Activated T-cell treated with anti-CD3 and anti-CD28 coated beads, Interleukin-2, amount 50 U/mL, for 24 hours (primary cell): ENCODE measurements at places on chromosomes 4 and X.

DNA sequence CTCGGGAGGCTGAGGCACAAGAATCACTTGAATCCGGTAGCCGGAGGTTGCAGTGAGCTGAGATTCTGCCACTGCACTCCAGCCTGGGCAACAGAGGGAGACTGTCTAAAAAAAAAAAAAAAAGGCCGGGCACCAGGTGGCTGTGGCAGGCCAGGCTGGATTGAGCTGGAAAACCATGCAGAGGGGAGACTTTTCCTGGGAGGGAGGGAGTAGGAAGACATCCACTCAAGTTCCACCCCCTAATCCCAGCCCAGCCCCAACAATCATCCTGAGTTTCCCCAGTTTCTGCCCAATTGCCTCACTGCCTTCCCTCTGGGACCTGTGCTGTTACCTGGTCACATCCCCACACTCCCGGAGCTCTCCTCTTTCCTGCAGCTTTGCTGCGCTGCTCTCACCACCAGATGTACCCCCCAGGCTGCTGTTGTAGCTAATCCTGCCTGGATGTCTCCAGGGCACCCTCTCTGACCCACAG, 9.0 kb upstream of the TSPYL2 start:
- DNase-seq = no peak

DNA sequence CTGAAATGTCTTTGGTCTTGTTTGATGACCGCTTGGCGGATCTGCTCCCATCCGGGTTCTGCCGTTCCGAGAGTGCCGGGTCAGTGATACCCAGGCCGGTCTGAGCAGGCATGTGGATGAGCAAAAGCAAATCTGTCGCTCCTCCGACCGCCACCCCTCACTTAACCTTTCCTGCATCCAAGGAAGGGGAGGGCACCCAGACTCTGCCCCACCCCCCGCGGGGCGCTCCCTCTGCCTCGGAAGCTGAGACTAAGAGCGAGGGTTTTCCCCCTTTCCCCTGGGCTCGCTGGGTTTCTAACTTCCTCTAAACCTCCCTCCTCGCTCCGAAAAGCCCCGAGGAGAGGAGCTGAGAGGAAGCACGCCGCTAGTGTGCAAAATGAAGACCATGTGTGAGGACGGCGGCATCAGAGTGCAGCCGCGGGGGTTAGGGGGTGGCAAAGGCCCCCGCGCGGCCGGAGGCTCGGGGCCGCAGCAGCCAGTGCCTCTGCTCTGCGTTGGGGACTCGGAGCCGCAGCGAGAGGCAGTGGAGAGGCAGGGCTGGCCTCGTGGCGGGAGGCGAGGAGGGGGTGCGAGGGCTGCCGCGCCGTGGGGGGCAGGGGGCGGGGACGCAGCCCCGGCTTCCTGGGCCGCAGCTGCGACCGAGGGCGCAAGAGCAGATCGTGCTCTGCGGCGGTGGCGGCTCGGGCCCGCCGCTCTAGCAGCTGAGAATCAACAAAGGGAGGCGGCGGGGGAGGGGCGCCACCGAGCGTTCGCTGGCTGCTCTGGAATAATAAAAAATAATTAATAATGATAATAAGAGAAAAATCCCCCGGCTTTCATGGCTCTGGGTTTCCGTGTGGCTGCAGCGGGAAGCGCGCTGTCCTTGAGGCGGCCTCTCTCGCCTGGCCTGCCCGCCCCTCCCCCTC, 55.8 kb upstream of the BCOR start:
- DNase-seq = peak; percentile 74

DNA sequence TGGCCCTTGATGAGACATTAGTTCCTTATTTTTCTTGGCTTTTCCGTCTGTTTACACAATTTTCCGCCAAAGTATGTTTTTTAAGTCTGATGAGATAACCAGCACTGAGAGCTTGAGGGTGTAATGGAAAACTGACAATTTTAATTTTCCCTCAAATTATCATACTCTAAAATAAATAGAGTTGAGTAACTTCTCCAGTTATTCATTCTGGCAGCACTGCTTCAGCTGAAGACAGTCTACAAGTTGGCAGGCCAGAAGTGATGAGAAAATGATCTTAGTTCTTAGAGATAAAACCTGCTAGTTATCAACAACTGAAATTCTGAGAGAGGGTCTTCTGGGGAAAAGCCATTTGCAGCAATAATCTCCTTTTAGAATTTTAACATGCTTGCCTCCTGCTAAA, 241.6 kb upstream of the TET2 start:
- DNase-seq = no peak

- DNase-seq = no peak
Observed at GRCh38 chr4:104758574-104758973, 263.9 kb upstream of the CXXC4 start.

DNA sequence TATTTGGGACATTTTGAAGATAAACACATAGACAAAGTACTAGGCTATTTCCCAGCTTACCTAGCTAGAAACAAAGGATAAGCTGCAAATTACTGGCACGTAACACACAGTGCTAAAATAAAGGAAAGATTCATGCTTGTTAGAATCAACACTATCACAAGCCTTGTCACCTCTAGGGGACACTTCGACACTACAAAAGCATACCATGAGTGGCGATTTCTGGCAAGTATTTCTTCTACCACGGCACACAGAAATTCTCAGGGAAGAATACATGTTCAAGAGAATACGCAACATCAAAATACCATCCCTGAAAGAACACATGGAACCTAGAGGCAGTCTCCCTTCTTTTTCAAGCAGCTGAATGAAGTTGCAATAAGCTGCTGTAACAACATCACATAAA, 5.1 kb downstream of the MECP2 start:
- DNase-seq = no peak

DNA sequence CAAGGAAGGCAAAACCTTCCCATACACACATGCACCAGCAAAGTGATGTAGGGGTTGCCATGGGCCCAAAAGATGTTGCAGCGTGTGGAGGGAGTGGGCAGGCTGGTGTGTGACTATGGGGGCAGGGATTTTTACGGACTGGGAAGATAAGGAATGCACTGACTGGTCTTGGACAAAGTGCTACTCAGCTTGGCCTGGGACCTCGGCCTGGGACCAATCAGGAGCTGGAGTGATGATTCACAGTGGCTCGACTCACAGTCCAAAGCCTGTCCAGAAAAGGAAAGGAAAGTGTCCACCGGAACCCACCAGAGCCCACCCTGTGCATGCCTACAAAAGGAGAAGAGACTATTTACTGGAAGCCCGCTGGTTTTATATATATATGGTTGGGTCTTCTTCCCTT, 567.0 kb upstream of the GNPDA2 start:
- no peak for DNase-seq

- DNase-seq = peak; percentile 62
Observed at GRCh38 chr4:55396308-55397125, 760 bp downstream of the TMEM165 start.

DNA sequence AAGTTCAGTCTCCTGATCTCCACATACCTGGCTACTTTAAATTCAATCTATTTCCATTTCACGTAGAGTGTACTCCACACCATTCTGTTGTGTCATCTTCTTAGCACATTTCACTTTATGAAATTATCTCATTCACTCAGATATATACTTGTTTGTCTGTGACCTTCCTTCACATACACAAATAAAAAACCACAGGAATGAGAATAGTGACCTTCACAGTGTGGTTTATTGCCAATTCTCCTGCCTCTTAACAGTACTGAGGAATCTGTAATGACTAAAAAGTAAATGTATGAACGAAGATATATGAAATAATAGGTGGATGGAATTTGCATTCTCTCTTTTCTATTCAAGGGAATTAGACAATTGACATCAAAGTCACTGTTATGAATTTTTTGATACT, 183.9 kb upstream of the PCDH7 start:
- DNase-seq = no peak

- no peak for DNase-seq
Observed at GRCh38 chr4:82629238-82630000, 67.6 kb upstream of the TMEM150C start.

- no peak for DNase-seq
Observed at GRCh38 chr4:166259081-166259480, 386.0 kb downstream of the TLL1 start.

DNA sequence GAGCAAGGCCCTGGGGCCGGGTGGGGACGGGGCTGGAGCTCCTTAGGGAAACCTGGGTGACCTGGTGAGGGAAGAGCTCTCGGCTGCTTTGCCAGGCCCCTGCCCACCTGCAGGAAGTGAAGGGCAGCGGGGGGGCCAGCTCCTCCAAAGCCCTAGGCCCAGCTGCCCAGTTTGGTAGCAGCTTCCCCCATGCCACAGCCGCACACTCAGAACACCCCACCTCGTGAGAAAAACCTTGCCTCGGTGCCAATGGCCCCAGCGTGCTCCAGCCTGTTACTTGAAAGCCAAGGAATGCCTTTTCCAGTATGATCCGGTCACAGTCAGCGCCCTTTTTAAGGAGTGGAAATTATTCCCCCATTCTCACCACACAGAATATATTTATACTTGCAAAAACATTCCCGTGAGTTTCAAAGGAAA, 38.3 kb downstream of the ACOX3 start:
- no peak for DNase-seq

GRCh38 chr4:184804621-184805020, 21.1 kb downstream of the ACSL1 start:
- DNase-seq = no peak

DNA sequence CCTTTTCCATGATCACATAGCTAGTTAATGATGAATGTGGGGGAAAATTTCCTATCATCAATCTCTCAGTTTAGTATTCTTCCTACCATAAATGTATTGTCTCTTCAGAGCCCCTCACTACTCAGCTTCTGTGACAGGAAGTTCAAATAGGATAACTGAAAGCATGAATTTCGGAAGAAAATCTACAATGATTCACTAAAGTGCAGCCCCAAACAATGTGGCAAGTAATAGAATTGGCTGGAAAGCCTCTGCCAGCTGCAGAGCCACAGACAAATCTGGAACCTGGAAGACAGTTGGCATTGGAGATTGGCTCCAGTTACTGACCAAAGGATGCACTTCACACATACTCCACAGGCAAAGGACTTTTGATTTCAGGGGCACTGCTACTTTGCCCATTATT, 35.2 kb downstream of the EGF start:
- no peak for DNase-seq

DNA sequence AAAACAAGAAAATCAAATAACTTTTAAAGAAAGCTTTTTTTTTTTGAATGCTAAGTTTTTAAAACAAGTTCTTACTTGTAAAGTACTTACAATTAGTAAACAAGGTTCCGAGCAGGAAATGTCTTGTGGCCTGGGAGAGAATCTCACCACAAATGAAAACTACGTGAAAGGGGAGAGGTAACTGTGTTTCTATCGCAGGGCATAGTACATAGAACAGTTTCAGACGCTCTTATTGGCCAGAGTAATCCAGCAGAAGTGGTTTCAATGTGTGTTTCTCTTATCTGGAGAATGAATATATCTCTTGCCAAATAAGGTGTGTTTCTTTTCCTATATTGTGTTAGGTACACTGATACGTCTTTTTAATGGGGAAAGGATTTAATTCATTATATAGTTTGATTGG, at the start of gene PLAC8:
Gene PLAC8 (minus strand): TSS at position 154 of the 400 bp plus-strand sequence. CDS start 6,808 bp downstream, outside the sequence.
- no peak for DNase-seq

DNA sequence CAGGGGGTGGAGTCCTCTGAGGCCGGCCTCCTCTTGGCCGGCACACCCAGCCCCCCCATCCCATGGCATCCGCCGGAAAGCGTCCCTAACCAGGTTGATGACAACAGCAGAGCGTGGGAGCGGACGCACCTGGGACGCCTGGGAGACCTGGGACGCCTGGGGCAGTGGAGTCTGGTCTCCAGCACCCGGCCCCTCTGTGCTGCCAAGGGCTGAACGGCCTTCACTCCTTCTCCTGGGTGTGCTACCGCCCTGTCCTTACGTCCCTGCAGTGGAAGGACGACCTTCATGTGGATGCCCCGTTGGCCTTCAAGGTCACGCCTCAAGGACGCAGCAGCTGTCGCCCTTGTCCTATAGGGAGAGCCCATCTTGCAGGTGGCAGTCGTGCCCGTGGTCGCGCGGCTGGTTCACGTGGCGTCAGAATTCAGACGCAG, 26.9 kb downstream of the NKX1-1 start:
- no peak for DNase-seq

GRCh38 chr4:100895556-100896197, 377.9 kb upstream of the EMCN start:
- no peak for DNase-seq

GRCh38 chr4:186666252-186666651, 57.4 kb downstream of the FAT1 start:
- no peak for DNase-seq

DNA sequence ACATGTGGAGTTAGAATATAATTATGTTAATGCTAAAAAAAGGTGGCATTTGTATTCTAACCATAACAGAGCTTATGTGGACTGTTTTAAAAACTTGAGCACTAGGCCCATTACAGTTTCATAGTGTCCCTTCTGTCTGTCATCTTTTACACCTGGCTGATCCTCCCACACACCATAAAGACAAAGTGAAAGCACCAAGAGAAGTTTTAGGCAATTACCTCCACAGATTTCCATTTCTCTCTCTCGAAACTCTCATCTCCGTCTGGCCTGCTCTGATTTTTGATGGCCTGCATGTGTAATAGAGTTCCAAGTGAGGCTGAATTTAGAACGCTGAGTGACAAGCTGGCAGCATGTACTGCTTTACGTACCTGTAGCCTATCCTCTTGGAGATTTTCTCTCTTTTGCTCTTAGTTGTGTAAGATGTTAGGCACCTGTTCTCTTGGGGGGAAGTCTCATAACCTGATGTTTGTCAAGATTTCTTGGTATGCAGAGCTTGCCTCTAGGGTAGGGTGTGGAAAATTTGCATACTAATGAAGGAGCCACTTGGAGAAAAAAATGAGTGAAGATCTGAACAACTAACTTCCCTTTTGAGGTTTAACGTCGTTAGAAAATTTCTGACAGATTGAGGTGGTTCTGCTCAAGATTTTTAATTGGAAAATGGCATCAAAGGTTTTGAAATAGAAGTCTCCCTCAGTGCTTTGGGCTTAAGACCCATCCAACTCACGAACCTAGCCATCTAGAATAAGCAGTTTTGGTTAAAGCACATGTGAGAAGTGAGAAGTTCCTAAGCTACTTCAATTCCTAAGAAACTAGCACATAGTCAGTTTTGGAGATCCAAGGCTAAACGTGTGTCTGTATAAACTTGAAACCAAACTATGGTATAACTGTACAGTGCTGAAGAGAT, 57.6 kb upstream of the RAP1GDS1 start:
- DNase-seq = peak; percentile 33
